ENCODE measurements at places on chromosomes 5 and 9.

DNA sequence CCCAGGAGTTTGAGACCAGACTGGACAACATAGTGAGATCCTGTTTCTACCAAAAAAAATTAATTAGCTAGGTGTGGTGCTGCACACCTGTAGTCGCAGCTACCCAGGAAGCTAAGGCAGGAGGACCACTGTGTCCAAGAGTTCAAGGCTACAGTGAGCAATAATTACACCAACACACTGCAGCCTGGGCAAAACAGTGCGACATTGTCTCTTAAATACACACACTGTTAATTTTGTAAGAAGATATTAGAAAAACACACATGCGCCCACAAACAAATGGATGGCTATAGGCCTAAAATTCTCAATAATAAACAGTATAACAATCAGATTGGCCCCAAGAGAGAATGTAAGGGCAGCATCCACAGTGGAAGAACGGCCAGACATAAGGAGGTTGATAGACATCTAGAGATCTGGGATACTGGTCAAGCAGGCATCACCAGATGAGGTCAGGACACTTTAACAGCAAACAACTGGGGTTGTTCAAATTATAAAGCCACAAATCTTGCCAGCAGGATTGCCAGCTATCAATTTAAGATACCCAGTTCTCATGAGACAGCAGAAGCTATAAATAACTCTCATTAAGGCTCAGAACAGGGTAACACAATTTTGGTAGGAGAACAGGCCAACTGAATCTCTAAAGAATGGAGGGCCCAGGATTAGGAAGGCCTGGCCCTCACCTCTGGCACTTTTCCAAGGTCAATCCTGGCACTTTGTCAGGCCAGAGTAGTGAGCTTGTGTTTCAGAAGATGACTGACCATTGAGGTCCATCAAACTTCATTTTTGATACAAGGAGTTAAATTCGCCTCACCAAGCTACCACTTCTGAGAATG lies 29.5 kb downstream of the GOLPH3 start:
- DNase-seq: no peak

DNA sequence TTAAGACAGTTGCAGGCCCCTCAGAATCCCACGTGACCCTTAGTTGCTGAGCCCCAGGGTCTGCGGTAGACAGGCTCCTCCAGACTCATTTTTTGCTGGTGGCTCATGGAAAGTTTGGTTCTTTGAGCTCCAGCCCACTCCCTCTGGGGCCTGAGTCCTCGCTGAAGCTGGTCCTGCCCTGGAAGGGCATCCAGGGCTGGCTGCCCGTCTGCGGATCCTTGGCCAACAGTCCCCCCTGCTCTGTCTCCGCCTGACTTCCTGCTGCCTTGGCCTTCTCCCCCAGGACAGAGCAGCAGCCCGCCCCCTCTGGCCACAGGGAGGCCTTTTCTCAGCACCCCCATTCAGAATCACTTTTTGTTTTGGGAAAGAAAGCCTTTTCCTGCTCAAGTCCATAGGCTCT lies 24.4 kb downstream of the SLC6A7 start:
- DNase-seq: no peak

DNA sequence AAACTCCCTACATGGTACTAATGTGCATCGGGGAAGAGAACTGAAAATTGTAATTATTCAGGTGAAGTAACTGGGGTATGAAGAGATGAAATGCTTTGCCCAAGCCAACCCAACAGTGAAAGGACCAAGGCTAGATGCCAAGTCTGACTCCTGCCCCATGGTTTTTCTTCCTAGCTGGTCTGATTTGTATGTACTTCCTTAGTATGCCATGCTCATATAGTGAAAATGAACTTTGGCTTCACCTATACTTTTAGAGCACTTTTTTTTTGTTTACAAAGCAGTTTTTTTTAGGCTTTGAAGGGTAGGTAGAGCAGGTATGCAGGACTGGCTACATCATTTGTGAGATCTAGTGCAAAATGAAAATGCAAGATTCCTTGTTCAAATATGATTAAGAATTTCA lies 359.4 kb upstream of the RIOK2 start:
- no peak for DNase-seq

DNA sequence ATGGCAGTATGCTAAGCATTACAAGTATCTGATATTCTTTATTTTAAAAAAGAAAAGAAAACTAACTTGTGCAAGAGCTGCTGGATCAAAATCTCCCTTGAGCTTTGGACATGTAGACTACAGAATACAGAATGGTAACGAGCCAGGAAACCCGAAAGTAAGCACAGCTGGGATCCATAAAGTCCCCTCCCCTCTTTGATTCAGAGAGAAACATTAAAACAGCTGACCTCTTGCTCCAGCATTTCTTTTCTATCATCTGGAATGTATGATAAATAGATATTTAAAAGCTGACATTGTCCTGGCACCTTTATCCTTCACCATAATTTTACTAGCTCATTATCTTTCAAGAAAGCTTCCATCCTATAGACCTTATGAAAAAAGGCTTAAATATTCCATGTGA lies 28.2 kb upstream of the LPAR1 start:
- no peak for DNase-seq

DNA sequence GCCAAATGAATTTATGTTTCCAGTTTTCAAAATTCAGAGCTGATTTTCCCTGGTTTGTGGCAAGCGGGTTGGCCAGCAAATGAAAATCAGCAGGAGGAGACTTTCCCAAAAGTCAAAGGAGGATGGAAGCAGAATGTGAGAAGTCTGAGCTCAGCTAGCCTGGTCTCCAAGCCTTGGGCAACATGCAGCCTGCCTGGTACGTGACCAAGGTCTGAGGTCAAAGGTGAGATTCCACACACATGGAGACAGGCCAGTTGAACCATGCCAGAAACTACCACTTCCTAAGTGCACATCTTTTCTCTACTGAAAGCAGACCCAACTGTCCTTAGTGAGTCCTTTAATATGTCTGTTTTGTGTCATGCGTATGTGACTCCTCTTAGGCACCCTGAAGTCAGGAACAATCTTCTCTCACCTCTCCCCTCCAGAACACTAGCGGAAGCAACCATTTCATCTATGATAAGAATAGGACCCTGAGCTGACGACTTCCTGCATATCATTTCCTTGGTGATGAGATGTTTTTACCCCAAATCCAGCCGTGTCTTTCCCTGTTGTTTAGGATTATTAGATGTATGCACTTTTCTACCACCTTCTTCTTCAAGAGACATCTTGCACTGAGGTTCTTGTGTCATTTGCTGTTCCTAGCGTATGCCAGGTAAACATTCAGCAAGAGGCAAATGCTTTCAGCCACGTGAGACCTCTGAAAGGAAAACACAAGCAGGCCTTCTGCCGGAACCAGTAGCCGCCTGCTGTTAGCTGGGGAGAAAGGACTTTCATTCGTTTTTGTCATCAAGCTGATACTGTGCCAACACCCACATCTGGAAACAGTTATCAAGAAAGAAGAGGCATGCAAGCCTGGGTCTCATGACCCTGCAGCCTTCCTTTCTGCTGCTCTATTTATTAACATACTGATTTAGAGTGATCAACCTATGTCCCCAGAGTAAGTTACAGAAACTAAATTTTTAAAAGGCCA lies 9.7 kb upstream of the TGFBI start:
- DNase-seq: no peak

GRCh38 chr9:32978051-32978450 lies 23.4 kb downstream of the APTX start:
- no peak for DNase-seq

DNA sequence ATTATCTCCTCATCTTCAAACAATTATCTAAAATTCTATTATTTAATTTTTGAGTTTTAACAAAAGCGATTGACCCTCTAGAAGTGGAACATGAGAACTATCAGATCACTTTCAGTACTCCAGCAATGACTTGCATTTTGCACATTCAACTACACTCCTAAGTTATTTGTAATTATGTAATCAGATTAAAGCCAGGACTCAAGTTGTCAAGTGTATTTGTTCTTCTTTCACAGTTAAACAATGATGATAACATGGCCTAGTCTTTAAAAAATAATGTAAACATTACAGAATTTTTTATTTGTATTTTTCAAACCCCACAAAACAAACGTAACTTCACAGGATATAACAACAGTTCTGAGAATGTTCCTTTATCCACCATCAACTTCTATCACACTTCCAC lies 2148.9 kb upstream of the ACO1 start:
- no peak for DNase-seq

GRCh38 chr5:130502702-130503101 lies 598.4 kb downstream of the CHSY3 start:
- no peak for DNase-seq

DNA sequence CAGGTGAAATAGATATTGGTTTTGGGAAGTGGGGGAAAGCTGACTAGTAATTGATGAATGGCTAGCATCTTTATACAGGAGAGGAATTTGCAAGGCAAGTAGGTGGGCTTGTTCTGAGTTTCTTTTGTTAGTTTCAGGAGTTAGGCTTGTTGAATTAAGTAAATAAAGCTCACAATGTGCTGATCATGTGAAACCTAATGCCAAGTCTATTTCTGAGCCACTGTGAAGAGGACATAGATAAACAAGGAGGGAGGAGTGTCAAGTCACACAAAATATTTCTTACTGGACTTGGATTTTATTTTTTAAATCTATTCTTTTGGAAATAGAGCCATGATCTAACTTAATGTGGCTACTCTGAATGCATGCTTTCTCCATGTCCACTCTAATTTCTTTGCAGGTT lies 19.9 kb downstream of the GDA start:
- no peak for DNase-seq

- no peak for DNase-seq
Observed at GRCh38 chr5:169213479-169213878, 87.5 kb downstream of the SLIT3 start.

DNA sequence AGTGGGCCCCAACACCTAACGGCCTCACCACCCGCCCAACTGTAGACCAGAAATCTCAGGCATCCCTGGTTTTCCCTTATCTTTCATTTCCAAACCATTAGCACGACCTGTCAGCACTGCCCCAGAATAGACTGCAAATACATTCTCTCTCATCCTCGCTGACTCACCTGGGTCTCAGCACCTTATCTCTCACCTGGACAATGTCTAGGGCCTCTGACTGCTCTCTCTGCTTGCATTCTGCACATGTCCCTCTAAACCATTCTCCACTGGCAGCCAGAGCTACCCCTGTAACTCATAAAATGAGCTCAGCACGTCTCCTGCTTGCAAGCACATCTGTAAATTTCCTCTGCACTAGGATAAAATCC lies 12.7 kb downstream of the CKMT2 start:
- DNase-seq: no peak

- no peak for DNase-seq
Observed at GRCh38 chr9:73437758-73438157, 286.1 kb downstream of the ANXA1 start.
